ENCODE measurements at places on chromosomes 6 and 20.

DNA sequence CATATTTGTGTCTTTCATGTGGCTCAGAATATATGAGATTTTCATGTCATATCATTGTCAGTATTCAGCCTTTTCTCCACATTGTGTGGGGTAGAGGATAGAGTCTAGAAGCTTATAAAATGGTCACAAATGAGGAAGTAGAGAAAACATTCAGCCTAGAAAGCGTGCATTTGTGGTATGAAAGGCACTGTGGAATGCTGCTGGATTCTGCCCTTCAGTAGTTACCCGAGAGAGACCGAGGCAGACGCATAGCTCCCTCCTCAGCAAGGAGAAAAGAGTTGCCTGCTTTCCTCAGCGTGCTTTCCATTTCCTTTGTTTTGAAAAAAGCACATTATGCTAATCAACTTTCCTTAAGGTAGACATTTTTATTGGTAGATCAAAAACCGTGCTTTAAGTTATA lies 28.7 kb downstream of the MYB start:
- no peak for DNase-seq

- DNase-seq = no peak
These were observed 12.3 kb downstream of the BTBD3 start for GRCh38 chr20:11929947-11930346.

GRCh38 chr6:24905483-24905882 lies 30.3 kb downstream of the RIPOR2 start:
- no peak for DNase-seq

DNA sequence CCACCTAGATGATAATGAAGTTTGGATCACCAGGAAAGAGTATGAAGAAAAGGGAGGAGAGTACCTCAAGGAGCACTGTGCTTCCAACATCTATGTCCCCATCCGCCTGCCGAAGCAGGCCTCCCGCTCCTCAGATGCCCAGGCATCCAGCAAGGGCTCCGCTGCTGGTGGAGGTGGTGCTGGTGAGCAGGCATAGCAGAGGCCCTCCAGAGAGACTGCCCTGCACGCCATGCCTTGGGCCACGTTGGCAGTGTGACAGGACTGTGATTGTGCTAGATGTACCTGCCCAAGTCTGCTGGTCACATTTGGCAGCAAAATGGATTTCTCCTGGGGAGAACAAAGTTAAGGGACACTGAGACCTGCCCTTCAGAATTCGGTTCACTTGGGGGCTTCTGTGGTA lies 23.4 kb downstream of the ACTR5 start:
- DNase-seq = no peak

DNA sequence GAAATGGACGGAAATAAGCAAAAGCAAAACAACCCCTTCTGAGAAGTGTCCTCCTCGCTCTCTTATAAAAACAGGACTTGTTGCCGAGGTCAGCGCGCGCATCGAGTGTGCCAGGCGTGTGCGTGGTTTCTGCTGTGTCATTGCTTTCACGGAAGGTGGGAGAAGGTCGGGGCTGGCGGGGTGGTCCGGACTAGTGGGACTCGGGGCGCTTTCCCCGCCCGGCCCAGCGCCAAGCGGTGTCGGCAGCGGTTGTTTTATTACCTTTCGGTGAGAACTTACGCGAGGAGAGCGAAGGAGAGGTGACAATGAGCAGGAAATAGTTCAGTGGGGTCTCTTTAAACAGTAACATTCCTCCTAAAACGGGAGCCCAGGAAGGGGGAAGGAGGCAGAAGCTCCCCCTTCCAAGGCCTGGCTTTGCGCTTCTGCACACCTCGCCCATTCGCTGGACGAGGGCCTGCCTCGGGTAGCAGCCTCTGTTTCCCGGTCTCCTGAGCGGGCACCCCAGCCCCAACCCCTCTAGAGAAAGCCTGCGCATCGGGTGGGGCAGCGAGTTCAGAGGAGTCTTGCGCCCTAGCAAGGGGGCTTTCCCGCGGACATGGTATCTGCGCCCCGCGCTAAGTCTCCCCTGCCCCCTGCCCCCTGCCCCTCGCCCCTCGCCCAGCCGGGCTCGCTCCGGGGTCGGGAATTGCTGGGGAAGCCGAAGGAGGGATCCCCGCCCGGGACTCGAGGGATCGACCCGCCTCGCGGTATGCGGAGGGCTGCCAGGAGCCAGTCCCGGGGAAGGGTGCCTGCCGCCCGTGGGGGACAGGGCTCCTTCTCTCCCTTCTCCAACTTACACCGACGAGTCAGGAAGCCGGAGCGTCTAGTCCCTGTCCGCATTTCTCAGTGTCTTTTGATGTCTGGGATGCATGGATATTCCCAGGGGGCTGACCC lies 1.2 kb upstream of the TBXT start:
- no peak for DNase-seq

DNA sequence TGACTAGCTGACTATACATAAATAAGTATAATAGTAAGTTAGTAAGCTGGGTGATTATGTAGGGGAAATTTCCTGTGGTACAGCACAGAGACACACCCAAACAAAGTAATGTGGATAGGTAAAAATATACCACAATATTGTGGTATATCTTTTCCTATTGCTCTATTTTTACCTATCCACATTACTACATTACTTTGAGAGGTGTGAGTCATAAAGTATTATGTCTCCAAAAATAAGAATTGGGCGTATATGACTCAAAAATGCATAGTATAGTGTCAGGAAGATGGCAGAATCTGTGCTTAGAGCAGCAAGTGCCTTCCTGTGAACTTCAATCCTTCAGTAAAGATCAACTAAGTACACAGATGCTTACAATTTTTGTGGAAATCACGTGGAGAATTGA lies 2.7 kb upstream of the SIRPG start:
- no peak for DNase-seq

- DNase-seq = no peak
These were observed 173.7 kb downstream of the ARHGAP18 start for GRCh38 chr6:129536271-129536670.

DNA sequence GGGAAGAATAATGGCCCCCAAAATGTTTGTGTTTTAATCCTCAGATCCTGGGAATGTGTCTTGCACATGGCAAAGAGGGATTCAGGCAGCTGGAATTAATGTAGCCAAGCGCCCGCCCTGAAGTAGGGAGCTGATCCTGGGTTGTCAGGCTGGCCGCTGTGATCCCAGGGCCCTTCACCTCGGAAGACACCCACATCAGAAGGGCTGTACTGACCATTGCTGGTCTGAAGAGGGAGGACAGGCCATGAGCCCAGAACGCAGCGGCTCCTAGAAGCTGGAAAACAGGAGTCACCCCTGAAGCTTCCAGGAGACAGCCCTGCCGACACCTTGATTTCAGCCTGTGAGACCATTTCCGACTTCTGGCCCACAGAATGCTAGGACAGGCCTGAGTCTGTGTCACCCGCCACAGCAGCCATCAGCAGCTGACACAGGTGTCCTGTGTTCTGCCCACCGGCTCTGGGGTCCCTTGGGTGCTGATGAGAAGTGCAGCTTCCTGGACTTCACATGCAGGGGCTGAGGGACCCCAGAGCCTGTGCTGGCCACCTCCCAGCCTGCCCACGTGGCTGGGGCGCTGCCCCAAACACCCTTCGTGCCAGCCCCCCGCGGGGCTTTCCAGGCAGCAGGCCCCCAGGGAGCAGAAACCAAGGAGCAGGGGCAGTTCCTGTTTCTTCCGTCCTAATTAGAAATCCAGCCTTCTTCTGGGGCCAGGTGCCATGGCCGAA lies 86.3 kb downstream of the ERMARD start:
- DNase-seq = no peak

- DNase-seq = no peak
These were observed 98.4 kb upstream of the DUSP22 start for GRCh38 chr6:193773-194310.

- no peak for DNase-seq
These were observed 63.8 kb downstream of the UBR2 start for GRCh38 chr6:42627674-42628073.

DNA sequence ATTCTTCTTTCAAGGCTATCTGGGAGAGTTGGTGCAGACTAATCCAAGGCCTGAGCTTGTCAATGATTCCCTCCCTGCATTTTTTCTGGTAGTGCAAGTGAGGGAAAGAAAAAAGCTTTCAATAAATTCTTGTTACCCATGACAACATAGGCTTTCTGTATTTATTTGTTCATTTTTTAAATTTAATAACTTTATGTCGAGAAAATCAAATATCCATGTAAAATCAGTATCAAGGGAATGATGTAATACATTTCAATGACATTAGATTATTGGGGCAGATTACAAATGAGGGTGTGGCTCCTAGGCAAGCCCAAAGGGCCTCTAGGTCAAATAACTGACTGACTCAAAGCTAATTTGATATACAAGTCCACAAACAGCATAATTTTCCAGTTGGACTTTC lies 104.0 kb downstream of the GJA1 start:
- no peak for DNase-seq

GRCh38 chr6:55293116-55293515 lies 34.2 kb upstream of the GFRAL start:
- DNase-seq = no peak

DNA sequence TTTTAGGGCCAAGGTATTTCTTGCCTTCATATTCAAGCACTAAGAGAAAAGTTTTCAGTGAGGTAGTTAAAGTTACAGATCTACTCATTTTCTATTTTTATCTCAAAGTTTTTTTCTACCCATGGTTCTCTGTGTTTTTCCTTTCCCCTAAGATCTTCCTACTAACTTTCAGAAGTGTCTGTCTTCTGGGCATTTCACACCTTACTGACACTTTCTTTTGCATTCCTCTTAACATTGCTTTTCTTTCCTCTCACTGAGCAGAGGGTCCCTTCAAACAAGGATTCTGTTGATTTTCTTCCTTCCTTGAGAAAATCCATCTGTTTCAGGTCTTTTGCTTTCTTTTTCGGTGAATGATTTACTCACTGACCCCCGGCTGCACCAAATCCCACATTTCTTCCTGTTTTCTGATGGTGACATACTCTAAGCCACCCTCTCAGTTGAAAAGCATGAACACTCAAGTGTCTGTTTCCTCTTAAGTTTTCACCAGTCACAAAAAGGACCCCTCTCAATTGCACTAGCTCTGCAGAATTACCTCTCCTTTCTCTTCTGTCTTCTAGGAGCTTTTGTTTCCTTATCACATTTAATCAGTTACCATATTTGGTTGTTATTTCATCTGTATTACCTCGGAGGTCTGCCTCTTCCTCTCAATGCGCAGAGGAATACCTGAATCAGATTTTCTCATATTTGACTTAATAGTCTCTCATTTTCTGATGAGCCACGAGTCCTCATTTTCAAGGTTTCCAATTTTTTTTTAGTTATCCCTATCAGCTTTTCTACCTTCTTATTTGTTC lies 73.5 kb upstream of the RNF217 start:
- no peak for DNase-seq
